Stimulated activated CD8-positive, alpha-beta memory T cell treated with anti-CD3 and anti-CD28 coated beads, Interleukin-4, amount 100 ng/mL, for 48 hours (primary cell): ENCODE measurements at places on chromosomes 1 and 21.

DNA sequence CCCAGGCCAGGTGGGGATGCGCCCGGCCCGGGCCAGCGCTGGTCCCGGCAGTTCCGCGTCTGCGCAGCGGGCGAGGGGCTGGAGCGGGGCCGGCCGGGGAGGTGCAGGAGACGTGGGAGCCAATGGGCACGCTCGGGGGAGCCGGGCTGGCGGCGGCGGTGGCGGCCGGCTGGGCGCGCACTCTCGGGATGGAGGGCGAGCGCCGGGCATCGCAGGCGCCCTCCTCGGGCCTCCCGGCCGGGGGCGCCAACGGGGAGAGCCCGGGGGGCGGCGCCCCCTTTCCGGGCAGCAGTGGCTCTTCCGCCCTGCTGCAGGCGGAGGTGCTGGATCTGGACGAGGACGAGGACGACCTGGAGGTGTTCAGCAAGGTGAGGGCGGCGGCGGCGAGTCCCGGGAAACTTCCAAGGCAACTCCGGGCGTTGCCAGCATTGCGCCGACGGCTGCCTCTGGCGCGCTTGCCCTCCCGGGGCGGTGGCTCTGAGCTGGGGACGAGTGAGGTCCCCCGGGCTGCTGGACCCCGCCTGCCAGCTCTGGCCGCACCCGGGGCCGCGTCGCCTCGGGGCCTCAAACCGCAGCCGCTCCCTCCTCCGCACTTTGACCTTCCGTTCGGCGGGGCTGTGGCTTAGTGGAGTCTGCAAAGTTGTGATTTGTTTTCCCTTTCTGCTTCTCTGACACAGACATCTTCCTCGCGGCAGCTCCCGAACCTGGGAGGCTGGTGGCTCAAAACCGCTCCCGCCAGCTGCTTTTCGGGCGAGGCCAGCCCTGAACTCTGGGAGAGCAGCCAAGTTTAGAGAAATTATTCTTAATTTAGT, at the start of gene SNX7:
SNX7 (plus strand) TSS at position 178 of the 812 bp plus-strand sequence; CDS start at position 189, 11 bp downstream.
- DNase-seq, result peak; percentile 25

DNA sequence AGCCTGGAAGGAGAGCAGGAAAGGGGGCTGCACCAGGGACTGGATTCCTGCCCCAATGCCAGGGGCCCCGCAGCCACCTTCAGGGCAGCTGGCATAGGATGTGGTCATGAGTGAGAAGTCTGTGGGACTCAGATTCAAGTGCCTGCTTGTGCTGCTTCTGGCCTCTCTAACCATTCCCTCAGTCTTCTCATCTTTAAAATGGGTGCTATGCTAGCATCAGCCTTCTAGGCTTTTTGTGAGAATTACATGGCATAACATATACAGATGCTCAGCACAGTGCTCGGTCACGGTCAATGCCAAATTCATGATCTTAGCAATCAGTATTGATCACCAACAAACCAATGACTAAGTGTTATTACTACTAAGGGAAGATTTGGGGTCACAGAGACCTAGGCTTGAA, 23.5 kb downstream of the TRIM62 start:
- DNase-seq, result no peak

- DNase-seq, result no peak
These were observed 69.7 kb upstream of the ADAM30 start for GRCh38 chr1:119966020-119966419.

- peak; percentile 11 for DNase-seq
These were observed 7.0 kb downstream of the TINAGL1 start for GRCh38 chr1:31583082-31583994.

DNA sequence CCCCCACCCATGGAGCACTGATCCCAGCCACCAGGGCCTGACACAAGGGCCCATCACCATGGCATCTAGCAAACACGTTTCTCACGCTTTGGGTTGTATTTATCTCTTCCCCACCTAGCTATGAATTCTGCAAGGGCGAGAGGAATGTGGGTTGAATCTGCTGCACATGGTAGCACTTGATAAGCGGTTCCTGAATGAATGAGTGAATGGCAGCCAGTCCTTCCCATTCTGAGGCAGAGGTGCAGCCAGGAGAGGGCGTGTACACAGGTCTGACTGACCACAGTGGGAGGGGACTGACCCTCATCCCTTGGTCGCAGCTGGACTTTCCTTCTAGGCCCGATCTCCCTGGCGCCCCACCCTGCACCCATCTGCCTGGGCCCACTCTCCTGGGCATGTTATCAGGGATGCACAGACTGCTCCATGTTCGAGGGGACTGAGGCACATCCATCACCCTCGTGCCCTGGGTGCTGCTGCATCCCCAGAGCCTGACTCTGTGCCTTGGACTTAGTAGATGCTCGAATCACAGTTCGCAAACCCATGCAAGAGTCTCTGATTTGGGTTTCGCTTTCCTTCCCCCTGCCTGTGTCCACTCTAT, 1.0 kb downstream of the RD3 start:
- DNase-seq, result no peak

GRCh38 chr1:184051138-184051484, 419 bp upstream of the TSEN15 start:
- no peak for DNase-seq

DNA sequence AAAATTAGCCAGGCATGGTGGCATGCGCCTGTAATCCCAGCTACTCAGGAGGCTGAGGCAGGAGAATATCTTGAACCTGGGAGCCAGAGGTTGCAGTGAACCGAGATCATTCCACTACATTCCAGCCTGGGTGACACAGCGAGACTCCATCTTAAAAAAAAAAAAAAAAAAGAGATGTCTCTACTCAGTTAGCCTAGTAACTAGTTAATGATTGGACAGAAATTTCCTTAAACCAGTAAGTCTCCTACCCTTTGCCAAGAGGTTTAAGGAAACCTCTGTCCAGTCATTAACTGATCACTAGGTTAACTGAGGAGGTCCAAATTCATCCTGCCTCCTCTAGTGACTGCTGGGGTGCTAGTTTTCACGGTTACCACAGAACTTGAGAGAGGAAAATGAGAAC, 143.9 kb upstream of the UBE2U start:
- DNase-seq, result no peak
